ENCODE measurements at places on chromosomes 12 and 14.

GRCh38 chr12:109203480-109203879 is 87.1 kb downstream of the ACACB start:
- no peak for DNase-seq

DNA sequence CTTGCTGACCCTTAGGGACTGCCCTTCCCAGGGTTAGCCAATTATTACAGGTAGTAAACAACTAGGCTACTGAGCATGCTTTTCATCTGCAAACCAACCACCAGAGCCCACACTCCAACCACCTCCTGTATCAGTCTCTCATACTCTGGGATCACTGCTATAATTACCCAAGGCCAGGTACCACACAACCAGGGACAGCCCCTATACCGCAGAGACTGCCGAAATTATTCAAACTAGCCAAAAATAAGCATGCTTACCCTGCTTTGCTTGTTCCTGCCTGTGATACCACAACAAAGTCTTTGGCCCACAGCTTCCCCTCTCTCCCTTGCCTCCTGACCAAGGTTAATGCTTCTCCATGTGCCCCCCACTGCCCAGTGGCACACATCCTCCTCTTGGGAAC is 197.6 kb upstream of the SRRM4 start:
- no peak for DNase-seq

DNA sequence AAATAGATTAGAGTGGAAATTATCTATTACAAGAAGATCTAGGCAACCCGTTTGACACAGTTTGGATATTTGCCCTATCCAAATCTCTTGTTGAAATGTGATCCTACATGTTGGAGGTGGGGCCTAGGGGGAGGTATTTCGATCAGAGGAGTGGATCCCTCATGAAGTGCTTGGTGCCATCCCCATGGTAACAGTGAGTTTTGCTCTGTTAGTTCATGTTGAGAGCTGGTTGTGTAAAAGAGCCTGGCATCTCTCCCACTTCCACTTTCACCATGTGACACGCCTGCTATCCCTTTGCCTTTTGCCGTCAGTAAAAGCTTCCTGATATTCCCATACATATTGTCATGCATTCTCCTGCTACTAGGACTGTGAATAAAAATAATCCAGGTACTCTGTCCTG is 66.4 kb upstream of the FLRT2 start:
- DNase-seq = no peak

GRCh38 chr12:55736780-55737580 is 5.9 kb upstream of the GDF11 start:
- peak; percentile 78 for DNase-seq

DNA sequence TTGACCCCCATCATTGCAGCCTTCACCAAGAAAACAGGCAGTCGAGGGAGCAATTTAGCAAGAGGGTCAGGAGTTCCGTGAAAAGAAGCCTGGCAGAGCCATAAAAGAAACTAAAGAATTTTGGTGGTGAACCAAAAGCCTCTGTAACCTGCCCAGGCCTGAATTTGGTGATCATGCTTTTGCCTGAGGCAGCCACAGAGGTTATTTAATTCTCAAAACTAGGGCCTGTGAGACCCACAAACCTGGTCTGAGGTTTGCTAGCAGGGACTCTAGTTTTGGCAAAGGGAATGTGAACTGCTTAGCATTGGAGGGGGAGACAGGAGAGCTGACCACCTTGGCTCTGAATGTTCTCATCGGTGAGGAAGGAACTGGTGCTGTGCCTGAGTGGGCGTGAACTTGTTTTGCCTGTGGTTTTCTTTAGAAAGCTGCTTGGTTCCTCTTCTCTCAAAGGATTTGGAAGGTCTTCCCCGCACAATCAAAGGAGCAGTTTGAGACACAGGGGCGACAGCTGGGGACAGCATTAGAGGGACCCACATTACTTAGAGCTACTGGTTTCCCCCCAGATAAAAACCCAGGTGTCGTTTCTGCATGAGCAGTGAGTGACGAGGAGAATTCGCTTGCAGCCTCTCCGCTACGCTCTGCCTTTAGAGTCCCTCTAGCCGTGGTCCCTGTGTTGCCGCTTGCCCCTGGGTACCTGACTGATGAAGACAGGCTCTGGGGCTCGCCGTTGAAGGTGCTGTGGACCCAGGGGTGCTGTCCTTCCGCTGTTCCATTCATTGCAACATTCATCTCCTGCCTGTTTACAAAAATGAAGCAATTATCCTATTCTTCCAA is 12.6 kb upstream of the WNT5B start:
- peak; percentile 65 for DNase-seq

Measured in NB4 (cell line).